Large intestine (tissue), 12 donors: ENCODE measurements at places on chromosomes 1 and 21.

- no peak for DNase-seq
These were observed 361.7 kb upstream of the SNX7 start for GRCh38 chr1:98299861-98300260.

GRCh38 chr21:43866260-43866629 lies 1.2 kb downstream of the AGPAT3 start:
- DNase-seq = peak; percentile 56

DNA sequence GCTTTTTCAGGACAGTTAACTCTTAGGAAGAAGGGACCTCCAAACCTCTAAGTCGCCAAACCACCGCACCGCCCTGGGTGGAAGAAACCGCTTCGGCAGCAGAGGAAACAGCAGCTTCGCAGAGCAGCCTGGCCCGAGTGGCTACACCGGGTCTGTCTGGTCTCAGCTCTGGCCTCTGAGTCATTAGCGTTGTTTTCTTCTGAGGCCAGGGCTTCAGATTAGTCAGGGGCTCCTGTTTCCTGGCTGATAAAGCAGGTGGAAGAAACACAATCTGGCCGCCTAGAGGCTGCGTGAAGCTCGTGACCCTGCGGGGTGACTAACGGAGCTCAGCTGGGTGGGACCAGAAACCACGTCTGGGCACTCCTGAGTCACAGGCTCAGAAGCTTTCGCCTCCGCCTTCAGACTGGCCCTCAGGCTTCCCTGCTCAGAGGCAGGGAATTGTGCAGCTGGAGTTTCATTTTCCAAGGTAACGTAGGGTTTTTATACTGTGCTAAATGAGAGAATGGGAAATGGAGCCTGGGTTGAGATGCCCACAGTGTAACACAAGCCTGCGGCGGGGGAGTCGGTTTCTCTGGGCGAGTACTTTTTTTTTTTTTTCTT lies 44.9 kb downstream of the CHAF1B start:
- peak; percentile 86 for DNase-seq

- no peak for DNase-seq
These were observed 10.6 kb downstream of the PADI1 start for GRCh38 chr1:17215545-17215890.

GRCh38 chr1:156502391-156502893 lies 1.9 kb upstream of the MEF2D start:
- DNase-seq = no peak

- no peak for DNase-seq
These were observed 138.5 kb upstream of the SGIP1 start for GRCh38 chr1:66395202-66396061.
